ENCODE measurements at places on chromosomes 5 and 9. TPM values are rescaled to one million over a fixed set of nuclear protein-coding genes. Genes with fewer than 3 reads are reported as not detected.
A peak's percentile ranks its signal among the peaks of the same experiment; 100 is the strongest.

GRCh38 chr9:115395511-115396021, 277.6 kb upstream of the TNC start:
- DNase-seq, result no peak

- no peak for DNase-seq
Observed at GRCh38 chr5:149134778-149135500, 6.4 kb upstream of the ABLIM3 start.

DNA sequence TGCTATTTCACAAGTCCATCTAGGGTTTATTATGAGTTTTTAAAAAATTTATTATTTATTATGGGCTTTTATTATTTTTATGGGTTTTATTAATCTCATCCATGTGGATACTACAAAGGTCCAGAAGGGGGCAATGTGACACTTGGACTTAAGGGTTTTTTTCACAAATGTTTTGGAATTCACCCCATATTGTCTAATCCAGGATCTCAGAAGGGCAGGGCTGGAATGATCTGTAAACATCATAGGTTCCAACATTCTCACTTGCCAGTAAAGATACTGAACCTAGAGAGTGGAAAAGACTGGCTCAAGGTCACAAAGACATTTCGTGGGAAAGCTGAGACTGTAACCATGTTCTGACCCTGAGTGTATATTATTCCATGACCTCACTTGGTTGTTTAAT, 35.6 kb downstream of the NIM1K start:
- peak; percentile 46 for DNase-seq

DNA sequence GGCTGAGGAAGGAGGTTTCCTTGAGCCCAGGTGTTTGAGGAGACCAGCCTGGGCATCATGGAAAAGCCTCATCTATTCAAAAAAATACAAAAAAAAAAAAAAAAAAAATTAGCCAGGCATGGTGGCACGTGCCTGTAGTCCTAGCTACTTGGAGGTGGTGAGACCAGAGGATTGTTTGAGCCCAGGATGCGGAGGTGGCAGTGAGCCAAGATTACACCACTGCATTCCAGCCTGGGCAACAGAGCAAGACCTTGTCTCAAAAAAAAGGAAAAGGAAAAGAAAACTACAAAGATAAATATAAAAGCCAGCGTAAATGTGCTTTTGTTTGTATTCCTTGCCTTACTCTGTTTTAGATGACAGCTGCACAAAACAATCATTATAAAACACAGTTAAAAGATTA, 2249.2 kb upstream of the C9orf72 start:
- DNase-seq, result no peak

DNA sequence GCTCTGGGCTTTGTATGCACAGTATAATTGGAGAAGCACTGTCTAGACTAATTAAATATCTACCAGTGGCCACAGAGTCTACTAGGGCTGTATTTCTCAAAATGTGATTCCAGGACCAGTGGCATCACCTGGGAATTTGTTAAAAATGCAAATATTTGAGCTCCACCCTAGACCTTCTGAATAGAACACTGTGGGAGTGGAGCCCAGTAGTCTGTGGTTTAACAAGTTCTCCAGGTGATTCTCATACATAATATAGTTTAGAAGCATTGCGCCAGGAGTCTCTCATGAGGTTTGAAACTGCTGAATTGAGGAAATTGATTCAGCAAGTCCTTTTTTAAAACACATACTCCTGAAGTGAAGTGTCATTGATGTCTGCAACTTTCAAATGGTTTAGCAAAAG, 74.7 kb downstream of the FCHO2 start:
- DNase-seq, result no peak

Gene SLC34A1
- not detected for total RNA-seq

DNA sequence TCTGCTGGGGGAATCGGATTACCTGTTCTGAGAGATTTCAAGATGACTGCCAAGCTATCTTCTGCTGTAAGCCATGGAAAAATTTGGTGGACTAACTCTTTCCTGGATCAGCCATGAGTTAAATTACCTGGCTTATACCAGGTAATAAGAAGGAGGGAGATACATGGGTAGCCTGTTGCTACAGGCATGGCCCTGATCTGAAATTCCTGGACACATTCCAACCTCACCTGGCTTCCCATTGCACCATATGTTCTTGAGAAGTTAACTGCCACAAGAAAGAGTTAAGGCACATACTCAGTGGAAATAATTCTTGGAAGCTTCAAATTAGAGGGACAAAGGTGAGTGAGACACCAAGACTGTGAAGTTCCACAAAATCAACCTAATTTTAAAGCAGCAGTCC, 371.3 kb downstream of the ACTL7B start:
- DNase-seq, result no peak

GRCh38 chr5:75274486-75274885, 37.8 kb upstream of the ANKRD31 start:
- no peak for DNase-seq

- DNase-seq, result no peak
Observed at GRCh38 chr9:137919095-137919465, 41.5 kb downstream of the CACNA1B start.

Gene SMIM15
- total RNA-seq, result 74.4 TPM

Gene CACFD1
- 13.8 TPM for total RNA-seq

DNA sequence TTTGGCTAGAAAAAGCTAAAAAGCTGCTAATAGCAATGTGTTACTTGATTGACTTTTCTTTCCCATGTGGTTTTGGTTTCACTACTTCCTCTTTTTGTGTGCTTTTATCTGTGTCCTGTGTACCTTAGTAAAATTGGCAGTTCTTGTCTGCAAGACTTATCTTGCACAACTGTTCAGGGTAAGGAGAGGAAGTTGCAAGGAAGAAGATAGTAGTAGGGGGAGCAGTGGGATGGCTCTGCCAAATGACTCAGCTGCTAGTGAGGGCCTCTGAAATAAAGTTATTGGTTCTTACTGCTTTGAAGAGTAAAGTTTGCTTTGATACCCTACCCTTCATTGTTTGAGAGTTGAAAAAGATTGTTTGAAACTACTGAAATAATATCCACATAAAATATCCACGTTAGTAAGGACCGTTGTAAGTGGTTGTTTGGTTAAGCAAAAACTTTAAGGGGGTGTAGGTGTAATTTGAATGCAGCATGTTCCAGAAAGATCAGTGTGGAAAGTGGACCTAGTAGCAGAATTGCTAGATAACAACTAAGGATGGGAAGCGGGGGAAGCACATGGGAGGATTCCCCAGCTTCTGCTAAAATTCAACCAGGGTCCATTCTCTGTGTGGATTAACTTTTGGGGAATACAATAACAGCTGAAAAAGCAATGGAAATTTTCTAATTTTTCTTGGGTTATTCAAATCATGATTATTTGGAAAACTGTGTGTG, 123.5 kb downstream of the SCAMP1 start:
- DNase-seq, result no peak

Gene CD180
- not detected for total RNA-seq

- DNase-seq, result peak; percentile 54
Observed at GRCh38 chr5:79173626-79174025, 62.0 kb downstream of the BHMT start.

Gene ZNF484
- 13.5 TPM for total RNA-seq

DNA sequence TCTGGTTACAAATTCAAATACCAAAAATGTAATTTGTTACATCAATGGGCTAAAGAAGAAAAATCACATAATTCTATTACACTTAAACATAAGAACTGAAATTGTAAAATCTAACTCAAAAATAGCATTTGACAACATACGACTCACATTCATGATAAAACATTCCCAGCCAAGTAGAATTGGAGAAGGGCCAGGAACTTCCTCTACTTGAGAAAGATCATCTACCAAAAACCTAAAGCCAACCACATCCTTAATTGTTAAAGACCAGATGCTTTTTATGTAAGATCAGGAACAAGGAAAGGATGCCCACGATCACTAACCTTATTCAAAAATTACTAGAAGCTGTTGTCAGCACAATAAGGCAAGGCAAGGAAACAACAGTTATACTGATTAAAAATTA, 1819.8 kb upstream of the C9orf72 start:
- DNase-seq, result no peak

Gene PCDHB15
- total RNA-seq, result 0.27 TPM

DNA sequence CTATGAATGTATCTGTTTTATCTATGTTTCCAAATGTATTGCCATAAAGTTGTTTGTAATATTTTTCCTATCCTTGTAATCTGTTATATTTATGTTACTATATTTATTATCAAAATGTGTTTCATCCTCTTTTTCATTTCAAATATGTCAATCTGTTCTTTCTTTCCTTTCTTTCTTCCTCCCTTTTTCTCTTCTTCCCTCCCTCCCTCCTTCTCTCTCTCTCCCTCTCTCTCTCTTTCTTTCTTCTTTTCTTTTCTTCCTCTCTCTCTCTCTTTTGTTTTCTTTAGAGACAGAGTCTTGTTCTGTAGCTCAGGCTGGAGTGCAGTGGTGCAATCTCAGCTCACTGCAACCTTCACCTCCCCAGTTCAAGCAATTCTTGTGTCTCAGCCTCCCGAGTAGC, 91.3 kb downstream of the GTF3C4 start:
- DNase-seq, result no peak

- DNase-seq, result no peak
Observed at GRCh38 chr5:168531987-168532864, 3.1 kb downstream of the FBLL1 start.

DNA sequence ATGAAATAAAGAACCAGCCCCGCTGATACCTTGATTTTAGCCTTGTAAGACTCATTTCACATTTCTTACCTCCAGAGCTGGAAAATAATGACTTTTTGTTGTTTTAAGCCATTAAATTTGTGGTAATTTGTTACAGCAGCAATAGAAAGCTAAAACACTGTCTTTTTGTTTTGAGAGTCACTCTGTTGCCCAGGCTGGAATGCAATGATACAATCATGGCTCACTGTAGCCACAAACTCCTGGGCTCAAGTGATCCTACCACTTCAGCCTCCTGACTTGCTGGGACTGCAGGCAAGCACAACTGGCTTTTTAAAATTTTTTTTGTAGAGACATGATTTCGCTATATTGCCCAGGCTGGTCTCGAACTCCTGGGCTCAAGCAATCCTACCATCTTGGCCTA, 34.7 kb upstream of the MYO10 start:
- no peak for DNase-seq

Gene TRMT10B
- 3.1 TPM for total RNA-seq

GRCh38 chr5:143338658-143339366, 64.7 kb downstream of the NR3C1 start:
- DNase-seq, result no peak

DNA sequence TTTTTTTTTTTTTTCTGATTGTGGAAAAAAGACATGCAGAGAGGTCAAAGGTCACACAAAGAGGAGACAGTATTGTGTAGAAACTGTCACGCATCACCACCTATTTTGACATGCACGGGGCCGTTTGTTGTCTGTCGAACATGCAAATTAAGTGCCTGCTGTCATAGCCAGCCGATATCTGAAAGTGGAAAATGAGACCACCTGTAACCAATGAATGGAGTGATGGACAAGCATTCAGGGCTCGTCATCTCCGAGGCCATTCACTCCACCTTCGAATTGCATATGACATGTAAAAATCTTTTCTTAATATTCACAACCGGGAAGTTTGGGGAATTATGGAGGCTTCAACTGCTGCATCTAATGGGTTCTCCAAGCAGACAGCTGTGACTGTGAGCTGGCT, 512.2 kb upstream of the ADAMTS16 start:
- no peak for DNase-seq

Gene SPINK4
- 0.53 TPM for total RNA-seq

Gene OR1Q1
- total RNA-seq, result not detected

Gene NRG2
- total RNA-seq, result not detected

GRCh38 chr9:33614001-33614687, 90.1 kb downstream of the ANKRD18B start:
- DNase-seq, result no peak

Gene NR2F1-AS1
- total RNA-seq, result 2.1 TPM

- no peak for DNase-seq
Observed at GRCh38 chr9:35558185-35558584, 46.9 kb upstream of the TESK1 start.

DNA sequence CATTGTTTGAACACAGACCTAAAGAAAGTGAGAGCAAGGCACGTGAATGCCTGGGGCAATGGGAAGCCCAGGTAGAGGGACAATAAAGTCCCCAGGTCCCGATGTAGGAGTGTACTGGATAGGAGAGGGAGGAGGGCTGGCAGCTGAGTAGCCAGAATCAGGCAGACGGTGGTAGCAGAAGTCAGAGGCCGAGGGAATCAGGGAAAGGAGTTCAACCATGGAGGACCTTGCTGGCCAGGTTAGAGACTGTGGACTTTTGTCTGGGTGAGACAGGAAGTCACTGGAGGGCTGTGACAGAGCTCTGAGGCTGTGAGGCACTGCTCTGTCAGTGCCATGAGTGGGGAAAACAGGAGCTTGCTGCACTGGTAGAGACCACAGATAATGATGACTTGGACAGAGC, 248.2 kb downstream of the EFNA5 start:
- DNase-seq, result no peak

DNA sequence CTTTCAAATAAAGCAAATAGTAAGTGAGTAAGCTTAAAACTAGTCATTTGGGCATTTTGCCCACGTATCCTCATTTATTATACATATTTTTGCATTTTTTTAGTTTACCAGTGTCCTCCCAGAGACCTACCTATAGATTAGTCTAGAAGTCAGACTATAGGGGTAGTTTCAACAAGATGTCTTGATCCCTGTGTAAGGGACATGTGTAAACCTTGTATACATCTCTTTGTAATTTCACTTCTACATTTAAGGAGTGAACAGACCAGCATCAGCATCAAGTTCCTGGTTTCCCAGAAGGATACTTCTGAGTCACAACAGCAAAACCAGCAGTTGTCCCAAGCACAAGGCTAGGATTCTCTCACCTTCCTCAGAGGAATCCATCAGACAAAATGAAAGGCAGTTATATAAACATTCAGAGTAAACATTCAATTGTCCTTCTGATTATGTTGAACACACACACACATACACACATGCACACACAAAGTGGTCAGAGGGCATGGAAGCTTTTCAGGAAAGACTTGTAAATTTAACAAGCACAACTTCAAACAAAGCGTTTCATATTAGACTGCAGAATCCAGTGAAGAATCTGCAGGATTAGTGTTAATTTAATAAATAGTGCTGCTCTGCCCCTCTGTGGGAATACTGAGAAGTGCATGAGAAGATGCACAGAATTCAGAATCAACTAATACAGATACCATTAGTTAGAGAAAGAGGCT, 55.4 kb downstream of the HINT1 start:
- peak; percentile 17 for DNase-seq

Gene SLCO6A1
- total RNA-seq, result not detected
